ENCODE measurements at places on chromosomes 2 and 18.

- DNase-seq, result no peak
Observed at GRCh38 chr2:176122683-176123410, at the start of gene HOXD9. Gene HOXD9, plus strand, starts transcription at chr2:176122719. Its CDS starts 50 bp downstream, at chr2:176122769.

DNA sequence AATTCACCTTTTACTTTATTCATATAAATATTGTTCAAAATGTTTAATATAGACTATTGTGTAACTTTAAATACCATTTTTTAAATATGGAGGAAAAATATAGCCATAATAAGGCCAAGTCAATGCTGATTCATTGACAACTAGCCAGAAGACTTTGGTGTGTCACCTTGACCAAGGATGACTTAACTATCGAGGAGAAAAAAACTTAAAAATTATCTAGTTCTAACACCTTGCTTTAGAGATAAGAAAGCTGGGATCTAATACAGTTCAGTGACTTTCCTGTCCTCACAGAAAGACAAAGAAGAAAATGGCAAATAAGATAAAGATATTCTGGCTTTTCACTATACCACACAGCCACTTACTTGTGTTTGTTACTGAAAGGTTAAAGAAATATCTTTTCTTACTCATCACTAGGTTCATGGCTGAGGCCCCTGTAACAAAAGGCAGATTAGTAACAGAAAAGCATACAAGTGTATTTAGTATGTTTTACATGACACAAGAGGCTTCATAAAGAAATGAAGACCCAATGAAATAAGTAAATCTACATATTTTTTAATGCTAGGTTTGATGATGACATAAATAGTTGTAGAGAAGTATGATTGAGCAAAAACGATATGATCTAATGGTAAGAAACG lies 65.9 kb upstream of the LRRTM1 start:
- no peak for DNase-seq

- no peak for DNase-seq
Observed at GRCh38 chr2:238857959-238858358, 10.1 kb downstream of the TWIST2 start.

GRCh38 chr2:135494503-135494902 lies 36.5 kb downstream of the ZRANB3 start:
- DNase-seq, result peak; percentile 43

- no peak for DNase-seq
Observed at GRCh38 chr18:76461148-76461547, 33.9 kb downstream of the ZNF516 start.

GRCh38 chr2:191158193-191158592 lies 7.4 kb upstream of the STAT4 start:
- no peak for DNase-seq

- no peak for DNase-seq
Observed at GRCh38 chr2:47403609-47404193, 745 bp downstream of the MSH2 start.

DNA sequence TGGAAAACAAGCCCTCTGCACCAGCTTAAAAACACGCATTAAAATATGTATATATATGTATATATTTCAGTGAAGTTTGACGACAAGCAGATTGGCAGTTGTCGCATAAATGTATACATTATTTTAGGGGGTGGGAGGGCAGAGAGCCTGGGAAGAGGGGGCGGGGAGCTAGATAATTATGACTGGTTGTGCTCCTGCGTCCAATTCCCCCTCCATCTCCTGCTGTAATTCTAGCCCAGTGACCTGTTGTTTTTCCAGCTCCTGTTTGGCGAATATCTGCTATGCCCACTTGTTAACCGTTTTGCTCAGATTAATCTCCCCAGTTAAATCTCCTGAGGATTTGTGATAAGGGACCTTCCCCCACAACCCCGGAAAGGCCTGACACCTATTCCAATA lies 656 bp downstream of the UNC80 start:
- no peak for DNase-seq

DNA sequence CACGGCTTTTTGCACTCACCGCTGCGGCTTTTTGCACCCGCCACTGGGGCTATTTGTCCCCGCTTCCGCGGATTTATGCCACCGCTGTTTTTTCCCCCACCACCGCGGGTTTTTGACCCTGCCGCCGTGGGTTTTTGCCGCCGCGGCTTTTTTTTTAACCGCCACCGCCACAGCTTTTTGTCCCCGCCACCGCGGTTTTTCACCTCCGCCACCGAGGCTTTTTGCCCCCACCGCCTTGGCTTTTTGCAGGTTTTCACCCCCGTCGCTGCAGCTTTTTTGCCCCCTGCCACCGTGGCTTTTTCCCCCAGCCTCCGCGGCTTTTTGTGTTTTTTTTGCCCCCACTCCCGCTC lies 2796.7 kb upstream of the TEKT4 start:
- no peak for DNase-seq

- DNase-seq, result no peak
Observed at GRCh38 chr2:63855418-63856302, 14.0 kb downstream of the UGP2 start.

DNA sequence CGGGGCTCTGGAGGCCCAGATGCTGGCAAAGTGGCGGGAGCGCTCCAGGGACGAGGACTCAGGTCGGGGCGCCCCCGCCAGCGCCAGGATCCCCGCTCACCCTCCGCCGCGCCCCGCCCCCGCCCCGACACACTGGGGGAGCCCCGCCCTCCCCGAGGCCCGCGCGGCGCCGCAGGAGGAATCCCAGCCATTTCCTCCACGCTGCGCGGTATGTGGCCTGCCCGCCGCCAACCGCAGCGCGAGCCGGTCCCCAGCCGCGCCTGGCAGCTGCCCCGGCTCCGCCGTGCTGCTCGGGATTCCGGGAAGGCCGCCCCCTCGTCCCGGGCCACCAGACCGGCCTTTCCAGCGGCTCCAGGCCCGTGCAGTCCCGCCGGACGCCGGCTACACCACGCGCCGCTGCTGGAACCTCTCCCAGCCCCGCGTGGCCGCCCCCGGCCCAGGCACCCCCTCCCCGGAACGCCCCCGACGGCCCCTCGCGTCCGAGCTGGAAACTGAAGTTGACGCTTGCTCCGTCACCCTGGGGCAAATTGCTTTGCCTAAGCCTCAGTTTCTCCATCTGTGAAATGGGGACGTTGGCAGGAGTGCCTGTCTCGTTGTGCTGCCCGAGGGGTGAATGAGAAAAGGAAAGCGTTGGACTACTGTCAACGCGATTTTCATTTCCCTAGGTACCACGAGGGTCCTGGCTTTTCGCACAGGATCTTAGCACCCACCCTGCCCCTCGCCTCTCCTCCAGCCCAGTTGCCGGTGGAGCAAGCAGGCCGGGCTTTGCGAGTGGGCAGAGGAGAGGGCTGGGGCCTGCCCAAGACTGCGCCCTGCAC lies 53.6 kb downstream of the PKDCC start:
- DNase-seq, result no peak
